Hepatocyte (in vitro differentiated cells): ENCODE measurements at places on chromosomes 4 and X.

DNA sequence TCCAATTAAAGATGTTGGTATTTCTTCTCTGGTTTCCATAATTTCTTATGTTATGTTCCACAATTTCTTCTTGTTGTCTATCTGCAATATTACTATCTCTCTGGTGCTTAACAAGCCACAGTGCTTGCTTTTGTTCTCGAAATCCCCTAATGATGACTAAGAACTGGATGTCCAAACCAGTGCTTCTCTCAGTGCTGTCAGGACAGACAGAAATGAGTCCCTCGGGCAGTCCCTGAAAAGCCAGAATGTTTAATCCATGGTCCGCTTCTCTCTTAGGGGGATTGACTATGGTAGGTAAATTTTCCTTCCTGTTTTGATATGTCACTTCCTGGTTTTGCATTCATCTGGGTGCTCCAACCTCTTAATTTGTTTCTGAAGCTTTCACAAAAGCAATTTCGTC lies 321.6 kb upstream of the PCDH10 start:
- no peak for DNase-seq
- no peaks in the 10 kb centered on the region for H3K36me3 ChIP-seq
- no peak overlapping the region for H3K4me3 ChIP-seq
- H3K27ac ChIP-seq = no peak overlapping the region
- H3K4me1 ChIP-seq = no peaks in the 10 kb centered on the region
- no peaks in the 10 kb centered on the region for H3K27me3 ChIP-seq

GRCh38 chrX:130098210-130098552 lies 12.1 kb downstream of the ELF4 start:
- H3K27me3 ChIP-seq = no peaks in the 10 kb centered on the region
- H3K36me3 ChIP-seq = no peaks in the 10 kb centered on the region
- no peak for DNase-seq
- peaks cover 14% of the 10 kb centered on the region for H3K4me1 ChIP-seq
- H3K27ac ChIP-seq = peak overlapping the region; percentile 55

- no peaks in the 10 kb centered on the region for H3K36me3 ChIP-seq
- no peaks in the 10 kb centered on the region for H3K27me3 ChIP-seq
- H3K27ac ChIP-seq = no peak overlapping the region
Observed at GRCh38 chrX:104172121-104172520, 5.9 kb downstream of the FAM199X start.

DNA sequence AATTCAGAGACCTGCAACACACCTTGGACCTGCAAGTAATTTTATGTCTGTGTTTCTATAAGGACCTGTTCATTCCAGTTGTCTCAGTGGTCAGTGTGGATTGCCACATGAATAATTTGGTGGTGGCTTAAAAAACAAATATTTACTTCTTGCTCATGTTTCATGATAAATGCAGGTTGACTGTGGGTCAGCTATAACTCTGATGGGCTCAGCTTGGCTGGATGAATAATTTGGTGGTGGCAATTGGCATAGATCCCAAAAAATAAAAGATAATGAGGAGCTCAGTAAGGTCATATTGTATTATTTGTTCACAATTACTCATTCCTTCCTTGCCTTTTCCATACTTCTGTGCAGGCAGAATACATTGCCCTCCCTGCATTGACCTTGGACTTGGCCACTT lies 18.9 kb upstream of the SCRG1 start:
- H3K4me1 ChIP-seq = no peaks in the 10 kb centered on the region
- DNase-seq = no peak
- H3K4me3 ChIP-seq = no peak overlapping the region
- no peak overlapping the region for H3K27ac ChIP-seq
- no peaks in the 10 kb centered on the region for H3K27me3 ChIP-seq
- no peaks in the 10 kb centered on the region for H3K36me3 ChIP-seq

GRCh38 chrX:51459125-51459524 lies 37.3 kb downstream of the NUDT11 start:
- H3K27ac ChIP-seq = no peak overlapping the region
- no peaks in the 10 kb centered on the region for H3K36me3 ChIP-seq
- H3K4me1 ChIP-seq = no peaks in the 10 kb centered on the region
- no peaks in the 10 kb centered on the region for H3K27me3 ChIP-seq

- H3K4me1 ChIP-seq = no peaks in the 10 kb centered on the region
- no peak overlapping the region for H3K27ac ChIP-seq
- no peaks in the 10 kb centered on the region for H3K36me3 ChIP-seq
- no peak for DNase-seq
- H3K27me3 ChIP-seq = peaks cover 11% of the 10 kb centered on the region
Observed at GRCh38 chrX:19127649-19128168, 5.4 kb upstream of the ADGRG2 start.

- no peak for DNase-seq
- no peaks in the 10 kb centered on the region for H3K4me1 ChIP-seq
- no peak overlapping the region for H3K4me3 ChIP-seq
- no peaks in the 10 kb centered on the region for H3K36me3 ChIP-seq
- no peaks in the 10 kb centered on the region for H3K27me3 ChIP-seq
- no peak overlapping the region for H3K27ac ChIP-seq
Observed at GRCh38 chr4:89765966-89766365, 71.0 kb downstream of the SNCA start.

- no peak overlapping the region for H3K4me3 ChIP-seq
- no peaks in the 10 kb centered on the region for H3K27me3 ChIP-seq
- DNase-seq = peak; percentile 33
- peaks cover 4% of the 10 kb centered on the region for H3K4me1 ChIP-seq
Observed at GRCh38 chrX:148363471-148364235, 136.8 kb upstream of the AFF2 start.

DNA sequence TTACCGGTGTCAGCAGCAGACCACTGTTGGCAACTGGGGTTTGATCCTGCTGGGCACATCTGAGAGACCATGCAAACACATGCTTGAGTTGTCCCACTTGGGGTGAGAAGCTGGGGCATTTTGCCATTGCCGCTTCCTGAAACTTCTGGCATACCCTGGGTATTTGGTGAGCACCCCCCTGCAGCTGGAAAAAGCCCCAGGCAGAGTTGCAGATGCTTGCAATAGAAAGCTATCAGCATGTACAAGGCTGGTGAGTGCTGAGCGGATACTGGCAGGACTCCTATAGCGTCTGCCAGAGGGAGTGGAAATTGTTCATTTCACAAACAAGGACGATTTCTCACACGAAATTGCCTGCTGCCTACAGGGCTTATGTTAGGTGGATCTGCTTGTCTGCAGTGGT lies 32.3 kb downstream of the SUPT20HL1 start:
- H3K36me3 ChIP-seq = no peaks in the 10 kb centered on the region
- no peak overlapping the region for H3K27ac ChIP-seq
- H3K4me3 ChIP-seq = no peak overlapping the region

DNA sequence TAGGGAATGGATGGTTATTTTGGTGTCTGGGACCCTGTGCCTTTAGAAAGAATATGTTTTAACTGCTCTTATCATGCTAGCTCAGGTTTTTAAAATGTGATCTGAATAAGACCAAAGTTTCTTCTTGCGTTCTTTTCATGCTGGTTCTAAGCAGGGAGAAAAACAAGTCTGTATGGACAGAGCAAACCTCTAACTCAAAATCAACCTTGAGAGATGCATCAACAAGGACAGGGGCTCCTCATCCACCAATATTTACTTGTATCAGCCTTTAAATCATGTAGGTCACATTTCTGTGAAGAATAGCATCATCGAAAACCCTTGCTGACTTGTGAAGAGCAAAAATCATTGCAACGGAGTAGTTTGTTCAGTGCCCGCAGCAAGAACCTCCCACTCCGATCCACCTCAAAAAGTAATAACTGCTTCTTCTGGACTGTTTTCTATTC lies 1.2 kb downstream of the ATP10D start:
- no peak for DNase-seq
- peaks cover 5% of the 10 kb centered on the region for H3K4me1 ChIP-seq
- peak overlapping the region; percentile 47 for H3K4me3 ChIP-seq
- H3K36me3 ChIP-seq = no peaks in the 10 kb centered on the region
- no peaks in the 10 kb centered on the region for H3K27me3 ChIP-seq

DNA sequence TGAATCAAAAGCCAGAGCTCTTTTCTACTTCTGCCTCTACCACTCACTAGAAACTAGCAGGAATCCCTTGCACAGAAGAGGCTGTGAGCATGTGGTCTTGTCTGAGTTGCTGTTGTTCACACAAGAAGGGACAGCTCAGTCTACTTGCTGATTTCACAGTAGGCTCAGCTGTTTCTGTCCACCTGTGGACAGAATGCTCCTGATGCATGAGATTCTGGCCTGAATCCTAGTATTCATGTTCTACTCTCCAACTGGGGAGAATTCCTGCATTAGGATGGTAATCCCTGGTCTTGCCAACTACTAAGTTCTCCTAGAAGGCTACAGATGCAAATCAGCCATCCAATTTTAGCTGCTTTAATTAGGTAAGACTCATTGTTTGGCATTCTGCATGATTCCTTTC lies 112.8 kb downstream of the PPA2 start:
- no peak for DNase-seq
- H3K27me3 ChIP-seq = no peaks in the 10 kb centered on the region
- H3K27ac ChIP-seq = no peak overlapping the region
- H3K4me3 ChIP-seq = no peak overlapping the region
- H3K36me3 ChIP-seq = no peaks in the 10 kb centered on the region

DNA sequence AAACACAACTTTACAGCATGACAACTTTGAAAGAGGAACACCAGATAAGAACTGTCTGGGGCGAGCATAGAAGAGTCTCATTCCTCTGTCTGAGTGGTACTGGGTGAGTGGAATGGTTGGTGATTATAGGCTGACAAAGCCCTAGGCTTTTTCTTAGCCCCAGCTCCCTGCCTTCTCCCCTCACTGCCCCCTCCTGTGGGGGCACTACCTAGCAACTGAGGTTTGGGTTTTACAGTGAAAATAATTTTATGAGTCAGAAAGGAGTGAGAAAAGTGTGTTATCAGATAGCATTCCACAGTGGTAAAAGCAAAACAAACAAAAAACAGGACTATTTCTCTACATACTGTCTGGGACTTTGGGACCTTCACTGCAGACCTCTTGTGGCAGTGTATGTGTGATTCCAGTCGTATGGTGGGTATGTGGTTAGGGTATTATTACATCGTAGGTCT lies 10.5 kb upstream of the TMEM165 start:
- peak overlapping the region; percentile 41 for H3K27ac ChIP-seq
- no peak overlapping the region for H3K4me3 ChIP-seq
- no peaks in the 10 kb centered on the region for H3K36me3 ChIP-seq
- DNase-seq = peak; percentile 20
- H3K27me3 ChIP-seq = no peaks in the 10 kb centered on the region

DNA sequence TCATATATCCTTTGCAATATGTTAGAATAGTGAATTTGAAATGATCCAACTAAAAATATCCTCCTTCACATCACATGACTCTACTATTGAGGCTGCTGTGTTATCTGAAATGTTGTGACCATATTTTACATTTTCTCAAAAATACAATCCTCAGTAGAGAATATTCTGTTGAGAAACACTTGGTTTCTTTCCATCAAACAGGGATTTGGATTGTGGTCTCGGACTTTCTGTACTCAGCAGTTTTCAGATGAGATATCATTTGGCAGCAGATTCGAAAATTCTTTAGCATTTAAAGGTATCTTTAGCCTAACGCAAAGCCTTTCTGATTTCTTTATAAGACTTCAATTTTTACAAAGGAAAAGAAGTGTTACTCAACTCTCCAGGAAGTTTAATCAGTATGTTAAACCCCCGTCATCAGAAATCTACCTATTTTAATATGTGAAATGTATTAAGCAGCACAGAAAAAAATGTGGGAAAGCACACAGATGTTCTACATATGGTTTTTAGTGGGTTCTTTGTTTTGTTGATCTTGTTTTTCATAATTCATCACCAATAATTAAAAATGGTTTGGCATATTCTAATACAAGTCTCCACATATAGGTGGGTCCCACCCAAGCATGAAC lies 55.4 kb upstream of the ANXA3 start:
- no peaks in the 10 kb centered on the region for H3K27me3 ChIP-seq
- H3K4me1 ChIP-seq = no peaks in the 10 kb centered on the region
- no peak for DNase-seq
- no peaks in the 10 kb centered on the region for H3K36me3 ChIP-seq

GRCh38 chrX:153065389-153065788 lies 6.9 kb upstream of the PNMA6A start:
- no peaks in the 10 kb centered on the region for H3K36me3 ChIP-seq
- H3K4me1 ChIP-seq = no peaks in the 10 kb centered on the region
- H3K4me3 ChIP-seq = no peak overlapping the region
- H3K27ac ChIP-seq = no peak overlapping the region
- no peaks in the 10 kb centered on the region for H3K27me3 ChIP-seq

GRCh38 chr4:101451086-101451485 lies 103.8 kb upstream of the PPP3CA start:
- H3K27me3 ChIP-seq = no peaks in the 10 kb centered on the region
- no peak overlapping the region for H3K4me3 ChIP-seq
- no peak for DNase-seq
- no peaks in the 10 kb centered on the region for H3K4me1 ChIP-seq

GRCh38 chr4:8834681-8835220 lies 36.9 kb downstream of the HMX1 start:
- H3K27ac ChIP-seq = no peak overlapping the region
- no peaks in the 10 kb centered on the region for H3K36me3 ChIP-seq
- H3K4me1 ChIP-seq = no peaks in the 10 kb centered on the region
- H3K4me3 ChIP-seq = no peak overlapping the region

DNA sequence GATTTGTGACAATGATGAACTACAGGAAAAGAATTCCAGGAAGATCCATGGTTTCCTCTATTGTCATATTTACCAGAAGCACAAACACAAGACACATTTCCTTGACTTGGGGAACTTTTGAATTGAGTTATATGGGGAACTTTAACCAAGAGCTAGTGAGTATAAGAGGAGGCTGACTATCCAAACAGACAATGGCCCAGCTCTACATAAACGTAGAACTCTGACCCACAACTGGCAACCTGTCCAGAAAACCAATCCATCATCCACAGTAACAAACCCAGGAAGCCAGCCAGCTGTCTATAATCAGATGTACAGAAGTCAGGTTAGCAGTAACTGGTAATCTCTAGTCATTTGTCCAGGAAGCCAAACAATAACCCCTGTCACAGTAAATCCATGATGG lies 167.0 kb upstream of the CPEB2 start:
- no peak overlapping the region for H3K27ac ChIP-seq
- no peaks in the 10 kb centered on the region for H3K27me3 ChIP-seq
- H3K36me3 ChIP-seq = no peaks in the 10 kb centered on the region
- DNase-seq = no peak
- no peak overlapping the region for H3K4me3 ChIP-seq

- no peaks in the 10 kb centered on the region for H3K27me3 ChIP-seq
- H3K4me3 ChIP-seq = no peak overlapping the region
- no peaks in the 10 kb centered on the region for H3K36me3 ChIP-seq
- no peaks in the 10 kb centered on the region for H3K4me1 ChIP-seq
- DNase-seq = no peak
- no peak overlapping the region for H3K27ac ChIP-seq
Observed at GRCh38 chrX:38701073-38701472, 100.2 kb upstream of the MID1IP1 start.

GRCh38 chrX:40012868-40013265 lies 84.9 kb downstream of the BCOR start:
- H3K27ac ChIP-seq = peak overlapping the region; percentile 93
- no peak overlapping the region for H3K4me3 ChIP-seq
- no peaks in the 10 kb centered on the region for H3K36me3 ChIP-seq
- peaks cover 40% of the 10 kb centered on the region for H3K27me3 ChIP-seq
- no peak for DNase-seq
- H3K4me1 ChIP-seq = peaks cover 52% of the 10 kb centered on the region
